Right hindlimb (tissue), 1 donor: ENCODE measurements at places on chromosomes 5 and 9.

- DNase-seq: no peak
Measured at GRCh38 chr5:52922384-52922783, 66.8 kb upstream of the ITGA2 start.

- DNase-seq: no peak
Measured at GRCh38 chr9:93533863-93534262, 42.5 kb upstream of the PHF2 start.

GRCh38 chr5:159741829-159742322 is 174.4 kb upstream of the ADRA1B start:
- no peak for DNase-seq

DNA sequence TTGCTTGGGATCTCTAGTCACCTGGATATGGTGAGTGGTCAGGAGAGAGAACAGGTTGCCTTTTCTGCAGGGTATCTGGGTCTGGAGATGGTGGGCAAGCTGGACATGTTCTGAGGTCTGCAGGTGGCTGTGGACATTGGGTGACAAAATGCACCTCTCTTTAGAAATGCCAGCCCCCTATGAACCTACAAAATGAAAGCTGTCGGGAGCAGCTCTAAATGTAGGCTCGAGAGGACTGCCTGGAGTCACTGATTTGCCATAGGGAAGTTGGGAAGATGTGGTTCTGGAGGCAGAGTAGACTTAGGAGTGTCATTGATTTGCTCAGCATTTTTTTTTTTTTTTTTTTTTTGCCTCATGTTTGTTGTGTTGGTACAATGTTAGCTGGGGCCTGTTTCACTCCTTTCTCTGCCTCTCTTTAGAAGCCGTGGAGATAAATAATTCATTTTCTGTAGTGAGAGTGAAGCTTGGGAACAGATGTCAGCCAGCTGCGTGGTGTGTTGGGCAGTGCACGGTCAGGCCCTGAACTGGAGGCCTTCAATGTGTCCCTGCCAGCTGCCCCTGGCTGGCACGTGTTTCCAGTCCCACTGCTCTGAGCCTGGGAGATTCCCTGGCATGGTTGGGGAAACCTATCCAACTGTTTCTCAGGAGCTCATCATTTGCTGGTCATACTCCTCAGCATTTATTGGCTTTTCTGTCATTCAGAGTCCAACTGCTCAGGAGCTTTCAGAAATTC is 5.4 kb downstream of the RGS3 start:
- DNase-seq: peak; percentile 85

DNA sequence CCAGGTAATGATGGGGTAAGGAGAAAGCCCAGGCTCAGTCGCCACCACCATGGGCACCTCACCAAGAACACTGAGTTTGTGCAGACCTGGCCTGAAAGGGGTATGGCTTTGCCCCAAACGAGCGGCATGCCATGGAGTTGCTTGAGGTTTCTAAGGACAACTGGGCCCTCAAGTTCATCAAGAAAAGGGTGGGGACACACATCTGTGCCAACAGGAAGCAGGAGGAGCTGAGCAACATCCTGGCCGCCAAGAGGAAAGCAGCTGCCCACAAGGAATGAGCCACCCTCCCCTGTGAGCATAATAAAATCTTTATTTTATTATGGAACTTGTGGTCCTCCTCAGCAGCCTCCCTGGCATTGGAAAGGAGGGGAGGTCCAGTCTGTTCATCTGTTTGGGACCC is 23.8 kb downstream of the CD14 start:
- DNase-seq: no peak

DNA sequence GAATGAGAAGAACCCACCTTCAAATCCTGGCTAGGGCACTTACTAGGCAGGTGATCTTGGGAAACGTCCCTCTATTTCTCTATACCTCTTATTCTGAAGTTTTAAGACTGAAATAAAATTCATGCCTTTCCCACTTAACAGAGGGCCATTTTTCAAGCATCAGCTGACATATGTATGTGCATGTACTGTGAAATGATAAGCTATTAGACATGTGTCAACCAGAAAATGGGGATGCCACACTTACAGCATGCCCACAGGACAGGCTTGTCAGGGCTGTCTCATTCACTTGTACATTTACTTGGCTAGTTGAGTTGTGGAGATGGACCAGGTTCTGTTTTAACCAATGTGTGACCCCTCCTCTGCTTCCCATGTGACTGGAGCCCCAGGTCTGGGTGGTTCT is 78.5 kb downstream of the C9orf152 start:
- DNase-seq: no peak

DNA sequence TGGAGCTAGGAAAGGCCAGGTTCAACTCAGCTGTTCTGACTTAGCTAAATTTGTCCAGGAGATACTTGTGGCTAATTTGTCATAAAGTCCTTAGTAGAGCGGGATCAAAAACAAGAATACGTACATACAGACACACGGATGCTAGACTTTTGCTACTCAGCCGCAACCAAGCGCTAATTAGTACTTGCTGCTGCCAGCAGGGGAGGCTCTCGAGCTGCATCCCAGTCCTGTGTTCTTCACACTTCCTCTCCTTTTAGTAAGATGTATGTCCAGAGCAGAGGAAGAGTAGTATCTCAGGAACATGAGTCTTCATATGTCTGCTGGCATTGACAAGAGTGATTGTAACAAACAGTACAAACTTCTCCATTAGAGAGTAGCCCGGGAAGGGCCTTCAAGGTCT is 58.3 kb downstream of the CYFIP2 start:
- no peak for DNase-seq

DNA sequence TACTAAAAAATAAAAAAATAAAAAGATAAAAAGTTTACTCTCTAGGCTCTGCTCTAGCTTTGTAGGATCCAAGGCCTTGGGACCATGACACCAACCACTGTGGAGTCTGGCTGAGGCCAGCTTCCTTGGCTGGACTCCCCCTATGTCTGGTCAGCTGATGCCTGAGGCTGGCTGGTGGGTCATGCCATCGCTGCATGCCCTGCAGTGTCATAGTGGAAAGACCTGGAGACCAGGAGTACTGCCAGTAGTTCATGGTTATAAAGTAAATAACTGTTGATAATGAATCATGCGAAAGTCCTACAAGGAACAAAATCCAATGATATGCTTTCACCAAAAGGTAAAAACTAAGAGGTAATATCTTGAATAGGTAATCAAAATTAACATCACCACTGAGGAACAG is 43.2 kb downstream of the GARNL3 start:
- no peak for DNase-seq
